GM23338 (cell line): ENCODE measurements at places on chromosomes 16 and 17. TPM values are rescaled to one million over a fixed set of nuclear protein-coding genes. Genes with fewer than 3 reads are reported as not detected.

DNA sequence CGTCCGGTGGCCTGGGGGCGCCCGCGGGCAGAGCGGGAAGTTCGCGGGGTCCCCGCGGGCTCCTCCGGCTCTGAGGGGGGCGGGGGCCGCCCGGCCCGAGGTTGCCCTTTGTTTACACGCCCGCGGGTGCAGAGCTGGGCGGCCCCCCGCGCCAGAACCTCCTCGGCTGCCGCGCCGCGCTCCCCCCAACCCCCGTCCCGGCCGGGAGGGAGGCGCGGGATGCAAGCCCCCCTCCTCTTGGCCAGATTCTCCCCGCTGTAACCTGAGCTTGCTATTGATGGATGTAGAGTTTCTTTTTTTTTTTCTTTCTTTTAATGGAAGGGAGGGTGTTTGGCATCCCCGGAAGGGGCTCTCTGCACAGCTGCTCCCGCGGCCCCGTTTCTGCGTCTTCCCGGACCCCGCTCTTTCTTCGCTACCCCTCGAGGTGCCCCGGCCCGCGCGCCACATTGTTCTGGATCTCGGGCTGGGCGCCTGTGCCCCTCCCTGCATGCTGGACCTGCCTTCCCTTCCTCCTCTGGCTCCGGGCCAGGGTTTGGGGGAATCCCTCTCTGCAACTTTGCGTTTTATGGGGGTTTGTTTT lies 646 bp downstream of the CBX2 start:
- DNase-seq = peak; percentile 75

The PIRT gene
- polyA plus RNA-seq = not detected in 2 replicates

- peak; percentile 62 for DNase-seq
Observed at GRCh38 chr17:36942019-36942599, 4.8 kb downstream of the LHX1 start.

DNA sequence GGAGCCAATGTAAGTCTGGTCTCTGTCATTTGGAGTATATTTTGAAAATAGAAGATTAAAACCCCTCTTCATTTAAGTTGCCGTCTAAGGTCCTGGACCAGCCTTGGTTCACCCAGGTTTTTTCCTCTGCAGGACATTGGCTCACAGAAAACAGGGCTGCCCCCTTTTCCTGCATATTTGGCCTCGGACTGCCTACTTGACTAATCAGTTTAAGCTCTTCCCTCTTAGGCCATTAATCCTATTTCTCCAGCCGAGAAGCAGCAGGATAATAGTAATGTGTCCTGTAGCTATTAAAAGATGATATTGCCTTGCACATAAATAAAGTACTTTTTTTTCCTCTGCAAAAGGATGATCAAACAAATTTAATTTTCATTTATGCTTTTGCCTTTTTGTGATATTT lies 52.1 kb downstream of the PRKCA start:
- no peak for DNase-seq
